Right ventricle myocardium inferior (tissue), 1 donor: ENCODE measurements at places on chromosomes 1 and 21. TPM values are rescaled to one million over a fixed set of nuclear protein-coding genes. Genes with fewer than 3 reads are reported as not detected.

The ESPN gene
- 0.24 TPM for total RNA-seq

The OVAAL gene
- 2.0 TPM for total RNA-seq

The GPR25 gene
- total RNA-seq = not detected

The FCGR2B gene
- 19.4 TPM for total RNA-seq

The FHAD1 gene
- not detected for total RNA-seq

The GBP1 gene
- 8.3 TPM for total RNA-seq

The EFNA1 gene
- total RNA-seq = 43.9 TPM

The SLC39A1 gene
- 48.9 TPM for total RNA-seq

The FCRL6 gene
- 0.57 TPM for total RNA-seq

The ADORA3 gene
- total RNA-seq = 3.8 TPM

The MX2 gene
- 4.8 TPM for total RNA-seq

The LMOD1 gene
- 10.8 TPM for total RNA-seq

The NKAIN1 gene
- 0.14 TPM for total RNA-seq

The BRINP2 gene
- total RNA-seq = 0.32 TPM

The CFHR5 gene
- total RNA-seq = not detected

The FAM167B gene
- 10.5 TPM for total RNA-seq

The RGS1 gene
- total RNA-seq = 0.32 TPM

The PARS2 gene
- total RNA-seq = 4.2 TPM

The CSTB gene
- 44.1 TPM for total RNA-seq

The NECTIN4 gene
- not detected for total RNA-seq

The AMY1A gene
- not detected for total RNA-seq

The C1orf87 gene
- not detected for total RNA-seq
